ENCODE measurements at places on chromosomes 4 and X. TPM values are rescaled to one million over a fixed set of nuclear protein-coding genes. Genes with fewer than 3 reads are reported as not detected.

The FAAH2 gene
- total RNA-seq = 0.47 TPM

The MAB21L2 gene
- 0.09 TPM for total RNA-seq

The OTUD5 gene
- total RNA-seq = 27.3 TPM

The FOXO4 gene
- 39.9 TPM for total RNA-seq

The TFDP3 gene
- total RNA-seq = not detected

The EGF gene
- 12.2 TPM for total RNA-seq

The RAB40AL gene
- total RNA-seq = not detected

The MAGEA9B gene
- not detected for total RNA-seq

The ANOS1 gene
- 4.5 TPM for total RNA-seq

The PPP1R2C gene
- total RNA-seq = not detected

The NUDT11 gene
- not detected for total RNA-seq

The UGT2B11 gene
- not detected for total RNA-seq

The PABPC1L2B gene
- not detected for total RNA-seq

The PPEF2 gene
- not detected for total RNA-seq

The DUX4 gene
- total RNA-seq = not detected

The RPL39 gene
- 1,101 TPM for total RNA-seq

The CABS1 gene
- total RNA-seq = not detected

The NAP1L5 gene
- total RNA-seq = 2.6 TPM
